OCI-M1 (cell line): ENCODE measurements at places on chromosomes 1 and 21.

GRCh38 chr1:42876009-42876408, 29.6 kb downstream of the ZNF691 start:
- no peak for DNase-seq

DNA sequence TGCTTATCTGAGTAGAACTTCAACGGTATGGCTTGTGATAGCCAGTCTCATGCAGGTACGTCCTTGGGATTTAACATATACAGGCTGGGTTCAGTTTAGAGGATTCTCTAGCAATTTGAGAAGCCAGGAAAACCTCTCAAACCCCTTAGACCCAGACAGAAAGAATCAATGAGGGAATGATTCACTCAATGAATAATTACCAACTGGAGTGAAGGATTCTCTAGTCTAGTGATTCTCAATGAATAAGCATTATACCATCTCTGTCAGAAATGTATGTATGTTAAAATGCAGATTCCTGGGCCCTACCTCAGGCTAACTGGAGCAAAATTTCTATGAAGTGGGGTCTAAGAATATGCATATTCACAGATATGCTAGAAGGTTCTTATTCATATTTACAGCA, 54.5 kb upstream of the APP start:
- DNase-seq, result no peak

- peak; percentile 62 for DNase-seq
Observed at GRCh38 chr1:152880907-152881306, 2.8 kb downstream of the SMCP start.

- no peak for DNase-seq
Observed at GRCh38 chr1:63864224-63864641, 90.4 kb downstream of the ROR1 start.

GRCh38 chr1:79302380-79302930, 295.9 kb upstream of the ADGRL4 start:
- no peak for DNase-seq

GRCh38 chr1:202168861-202169260, 8.5 kb upstream of the PTPN7 start:
- DNase-seq, result no peak

- DNase-seq, result no peak
Observed at GRCh38 chr1:182163821-182164223, 102.3 kb upstream of the ZNF648 start.

- DNase-seq, result no peak
Observed at GRCh38 chr1:10915594-10915993, 96.9 kb upstream of the TARDBP start.

- DNase-seq, result no peak
Observed at GRCh38 chr1:246365708-246366107, 141.4 kb downstream of the SMYD3 start.

DNA sequence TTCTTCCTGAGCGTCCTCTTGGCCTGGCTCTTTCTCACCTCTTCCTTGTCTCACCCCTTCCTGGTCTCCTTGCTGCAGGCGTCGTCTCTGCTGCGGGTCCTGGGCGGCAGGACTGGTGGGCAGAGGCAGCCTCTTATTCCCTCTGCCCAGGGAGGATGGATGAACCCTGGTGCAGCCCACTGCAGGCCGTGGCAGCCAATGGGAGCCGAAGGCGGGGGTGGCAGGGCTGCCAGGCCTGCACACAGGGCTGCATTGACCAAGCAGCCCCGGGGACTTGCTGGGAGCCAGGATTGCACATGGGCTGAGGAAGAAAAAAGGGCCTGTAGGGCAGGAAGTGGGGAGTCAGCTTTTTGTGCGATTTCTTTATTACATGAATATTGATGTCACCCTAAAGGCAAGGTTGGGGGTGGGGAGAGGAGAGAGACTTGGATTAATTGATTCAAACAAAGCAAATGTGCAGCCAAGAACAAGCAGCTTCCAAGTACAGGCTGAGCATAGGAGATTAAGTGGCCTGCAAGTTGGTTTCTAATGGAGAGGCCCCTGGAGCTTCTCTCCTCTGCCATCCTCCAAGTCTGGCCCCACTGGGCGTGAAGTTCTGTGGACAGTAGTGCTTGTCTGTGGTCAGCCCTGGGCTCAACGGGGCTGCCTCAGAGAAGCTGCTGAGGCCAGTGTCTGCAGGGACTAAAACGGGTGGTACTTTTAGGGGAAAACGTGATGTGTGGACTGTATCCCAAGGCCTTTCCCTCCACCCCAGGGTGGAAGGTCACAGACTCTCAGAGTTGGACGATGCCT, at the start of gene S100B:
Gene S100B, minus strand, starts transcription at position 108 of the 792 bp plus-strand sequence. CDS start 2,667 bp downstream, outside the sequence.
- DNase-seq, result no peak

- no peak for DNase-seq
Observed at GRCh38 chr1:70361727-70362398, 7.3 kb upstream of the ANKRD13C start.

GRCh38 chr1:54064299-54064698, 10.9 kb downstream of the TCEANC2 start:
- DNase-seq, result no peak

DNA sequence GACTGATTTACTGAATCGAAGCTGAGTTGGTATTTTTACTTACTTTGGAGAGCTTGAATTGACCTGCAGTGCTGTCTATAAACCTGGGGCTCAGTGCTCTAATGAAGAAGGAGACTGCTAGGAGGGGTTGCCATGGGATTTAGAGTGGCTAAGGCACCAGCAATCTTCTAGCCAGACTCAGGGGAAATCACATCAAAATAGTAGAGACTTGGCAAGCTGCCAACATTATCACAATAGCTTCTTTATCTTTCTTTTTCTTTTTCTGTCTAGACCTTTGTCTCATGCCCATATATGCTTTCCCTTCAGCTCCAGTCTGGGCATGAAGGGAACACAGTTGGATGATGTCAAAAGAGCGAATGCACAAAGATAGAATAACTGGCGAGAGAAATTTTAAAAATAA, 301.1 kb upstream of the DPYD start:
- peak; percentile 8 for DNase-seq

- DNase-seq, result peak; percentile 88
Observed at GRCh38 chr1:8409106-8409505, 91.2 kb downstream of the SLC45A1 start.

DNA sequence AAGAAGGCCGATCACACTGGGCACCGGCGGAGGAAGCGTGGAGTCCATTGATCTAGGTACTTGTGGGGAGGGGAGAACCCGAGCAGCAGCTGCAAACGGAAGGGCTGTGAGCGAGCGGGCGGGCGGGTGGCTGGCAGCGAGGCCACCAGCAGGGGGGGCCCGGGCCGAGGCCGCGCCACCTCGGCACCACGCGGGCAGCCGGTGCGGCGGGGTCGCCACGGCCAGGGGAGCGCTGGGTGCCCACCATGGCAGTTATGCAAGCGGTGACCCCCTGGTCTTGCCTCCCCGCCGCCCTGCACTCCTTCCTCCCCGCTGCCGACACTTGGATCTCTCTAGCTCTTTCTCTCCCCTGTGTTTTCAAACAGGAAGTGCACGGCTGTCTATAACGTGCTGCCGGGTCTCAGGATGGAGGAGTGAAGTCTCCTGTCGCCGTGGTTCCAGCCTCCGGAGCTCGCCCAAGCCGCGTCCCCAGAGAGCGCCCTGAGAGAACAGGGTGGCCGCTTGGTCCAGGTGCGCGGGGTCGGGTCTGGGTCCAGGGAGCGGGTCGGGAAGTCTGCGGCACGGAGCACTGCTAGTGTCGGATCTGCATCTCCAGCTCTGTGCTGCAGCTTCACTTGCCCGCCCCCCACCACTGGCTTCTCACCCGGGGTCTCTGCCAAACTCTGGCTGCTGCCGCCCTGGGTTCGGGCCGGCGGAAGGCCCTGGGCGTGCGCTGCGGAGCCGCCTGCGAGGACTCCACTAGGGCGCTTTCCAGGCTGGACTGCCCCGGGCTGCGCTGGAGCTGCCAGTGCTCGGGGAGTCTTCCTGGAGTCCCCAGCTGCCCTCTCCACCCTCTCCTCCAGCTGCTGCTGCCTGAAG, 22.7 kb downstream of the LRRC8D start:
- peak; percentile 80 for DNase-seq

GRCh38 chr1:58390091-58390490, 156.4 kb downstream of the OMA1 start:
- no peak for DNase-seq

DNA sequence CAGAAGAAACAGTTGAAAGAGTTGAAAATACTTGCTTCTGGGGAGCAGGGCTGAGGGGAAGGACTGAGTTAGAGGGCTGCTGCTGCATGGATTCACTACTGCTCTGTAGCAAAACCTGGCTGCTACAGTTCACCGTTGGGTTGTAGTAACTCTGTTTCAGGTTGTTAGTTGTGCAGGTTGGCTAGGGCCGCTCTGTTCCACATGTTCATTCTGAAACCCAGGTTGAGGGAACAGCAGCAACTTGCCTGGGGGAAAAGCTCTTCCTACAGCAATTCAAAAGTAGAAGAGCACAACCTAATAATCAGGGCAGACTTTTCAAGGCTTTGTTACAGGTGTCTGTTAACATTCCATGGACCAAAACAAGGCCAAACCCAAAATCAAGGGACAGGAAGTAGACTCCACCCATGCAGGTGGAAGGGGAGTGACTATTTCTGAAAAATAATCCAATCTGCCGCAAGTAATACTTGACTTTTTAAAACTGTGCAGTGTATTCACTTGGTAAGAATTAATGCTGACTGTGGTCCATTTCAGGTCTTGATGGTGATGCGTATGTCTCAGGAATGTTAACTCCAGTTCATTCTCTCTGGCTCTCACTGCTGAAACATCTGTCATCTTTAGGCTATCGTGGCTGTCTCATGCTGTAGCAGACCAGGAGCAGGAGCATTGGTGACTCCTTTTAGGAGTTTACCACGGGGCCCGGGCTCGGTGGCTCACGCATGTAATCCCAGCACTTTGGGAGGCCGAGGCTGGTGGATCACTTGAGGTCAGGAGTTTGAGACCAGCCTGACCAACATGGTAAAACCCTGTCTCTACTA, 5.1 kb upstream of the PARK7 start:
- no peak for DNase-seq

DNA sequence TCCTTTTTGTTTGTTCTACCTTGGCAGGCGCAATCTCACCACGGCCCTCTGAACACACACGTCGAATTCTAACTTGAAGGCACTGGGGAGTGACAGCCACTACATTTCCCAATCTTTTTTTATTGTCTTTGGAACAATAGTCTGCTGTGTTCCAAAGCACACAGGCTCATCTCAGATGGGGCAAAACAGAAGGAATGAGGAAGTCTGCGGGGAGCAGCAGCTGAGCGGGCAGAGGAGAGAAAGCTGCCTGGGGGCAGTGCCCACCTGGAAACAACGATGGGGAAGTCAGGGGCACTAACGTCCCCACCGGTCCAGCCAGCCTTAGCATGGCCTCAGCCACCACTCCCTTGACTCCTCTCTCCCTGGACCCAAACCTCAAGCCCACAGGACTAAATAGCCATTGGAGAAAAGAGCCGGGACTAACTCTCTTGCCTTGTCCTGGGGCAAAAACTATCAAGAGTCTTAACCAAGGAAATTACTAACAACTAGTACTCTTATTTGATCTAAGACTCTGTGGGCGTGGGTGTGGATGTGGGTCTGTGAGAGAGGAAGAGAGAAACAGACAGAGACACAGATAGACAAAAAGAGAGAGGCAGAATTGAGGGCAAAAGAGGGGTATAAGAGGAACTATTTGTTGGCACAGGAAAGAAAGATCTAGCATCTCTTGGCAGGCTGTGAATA, 34.2 kb downstream of the SYF2 start:
- no peak for DNase-seq

- peak; percentile 91 for DNase-seq
Observed at GRCh38 chr1:204565617-204566582, 49.7 kb downstream of the MDM4 start.

DNA sequence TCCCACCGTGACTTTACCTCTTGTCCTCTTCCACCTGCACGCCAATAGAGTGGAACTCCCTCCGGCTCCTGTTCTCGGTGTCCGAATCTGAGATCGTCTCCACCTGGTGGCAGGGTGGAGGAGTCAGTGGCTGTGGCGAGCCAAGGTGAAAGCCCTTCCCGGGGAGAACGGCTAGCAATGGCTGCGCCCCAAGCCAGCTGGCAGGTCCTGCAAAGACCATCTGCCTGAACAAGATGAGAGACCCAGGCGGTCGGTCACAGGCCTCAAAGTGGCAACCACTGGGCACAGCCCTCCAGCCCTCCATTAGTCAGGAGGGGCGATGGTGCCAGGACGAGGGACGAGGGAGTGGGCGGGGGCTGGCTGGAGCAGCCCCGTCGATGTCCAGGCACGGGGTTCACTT, 25.4 kb upstream of the SMIM12 start:
- DNase-seq, result no peak

- peak; percentile 82 for DNase-seq
Observed at GRCh38 chr1:156627313-156627880, 8.2 kb downstream of the HAPLN2 start.

DNA sequence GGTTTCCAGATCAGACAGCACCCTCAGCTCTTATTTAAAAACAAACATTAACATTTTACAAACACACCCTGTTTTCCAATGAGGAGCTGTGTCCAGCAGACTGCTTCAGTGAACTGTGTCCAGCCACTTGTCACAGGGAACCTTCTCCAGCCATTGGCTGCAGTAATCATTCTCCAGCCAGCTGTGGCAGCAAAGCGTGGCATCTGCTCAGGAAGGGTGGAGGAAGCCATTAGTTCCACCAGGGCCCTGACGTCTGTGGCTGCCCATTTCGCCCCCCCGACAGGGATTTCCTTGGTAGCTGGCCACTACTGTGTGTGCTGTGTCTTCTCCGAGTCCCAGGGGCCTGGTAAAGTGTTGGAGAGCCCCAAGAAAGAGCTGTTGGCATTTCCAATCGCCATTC, 62.9 kb upstream of the SELENON start:
- no peak for DNase-seq

GRCh38 chr1:195717651-195718050, 890.6 kb downstream of the KCNT2 start:
- DNase-seq, result peak; percentile 82

DNA sequence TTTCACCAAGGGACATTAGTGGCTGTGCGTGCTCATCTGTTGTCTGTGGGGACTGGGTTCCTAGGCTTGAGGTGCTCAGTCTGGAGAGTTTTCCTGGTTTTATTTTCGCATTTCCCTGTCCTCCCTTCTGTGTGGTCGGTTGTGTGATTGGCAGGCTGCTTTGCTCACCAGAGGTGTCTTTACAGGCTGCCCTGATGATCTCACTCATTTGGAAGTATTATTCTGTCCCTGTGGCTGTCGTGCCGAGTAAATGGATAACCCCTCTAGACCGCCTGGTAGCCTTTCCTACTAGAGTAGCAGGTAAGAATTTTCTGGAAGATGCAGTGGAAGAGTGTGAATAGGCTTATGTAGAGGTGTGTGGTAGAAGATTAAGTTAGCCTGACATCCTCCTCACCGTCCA, 44.1 kb upstream of the HMGN1 start:
- no peak for DNase-seq

DNA sequence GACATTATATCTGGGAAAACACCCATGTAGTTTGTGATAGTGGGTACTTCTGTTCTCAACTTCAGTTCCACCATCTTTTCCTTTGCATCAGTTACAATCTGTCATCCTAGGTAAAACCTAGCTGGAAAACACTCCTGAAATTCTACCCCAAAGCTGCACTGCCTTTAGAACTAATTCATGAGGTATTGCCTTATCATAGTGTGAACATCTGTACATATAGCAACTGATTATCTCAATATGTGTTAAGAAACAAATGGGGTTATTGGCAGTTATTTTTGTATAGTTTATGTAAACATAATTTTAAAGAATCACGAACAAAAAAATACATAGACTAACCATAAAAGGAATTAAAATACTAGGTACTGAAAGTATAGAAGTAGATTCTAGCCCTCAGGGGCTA, 6.4 kb upstream of the NEK7 start:
- no peak for DNase-seq

- DNase-seq, result no peak
Observed at GRCh38 chr1:66852870-66853269, 51.8 kb upstream of the INSL5 start.

- DNase-seq, result peak; percentile 89
Observed at GRCh38 chr1:58968360-58968952, 184.6 kb upstream of the JUN start.
